ENCODE measurements at places on chromosomes 1 and 21.

GRCh38 chr1:65471861-65472332 is 51.4 kb downstream of the LEPR start:
- DNase-seq, result no peak

- no peak for DNase-seq
Measured at GRCh38 chr21:28801906-28802305, 190.8 kb downstream of the LTN1 start.

GRCh38 chr1:28340221-28340974 is 11.6 kb downstream of the MED18 start:
- DNase-seq, result no peak

DNA sequence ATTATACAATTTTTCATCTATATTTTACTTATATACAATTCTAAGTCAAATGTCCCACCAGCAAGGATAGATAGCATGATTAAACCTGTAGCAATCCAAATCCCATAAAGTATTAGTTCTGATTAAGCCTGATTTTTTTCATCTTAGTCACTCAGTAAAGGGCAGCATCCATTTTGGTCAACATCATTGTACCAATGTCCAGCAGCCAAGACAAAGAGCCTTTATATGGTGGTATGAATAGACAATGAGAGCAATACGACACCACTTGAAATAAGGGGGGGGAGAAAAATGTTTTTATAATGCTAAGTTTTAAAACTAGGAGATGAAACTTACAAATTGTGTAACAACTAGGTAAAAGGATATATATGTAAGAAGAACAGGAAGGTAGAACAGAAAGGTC is 7.4 kb downstream of the ZNF644 start:
- DNase-seq, result no peak

DNA sequence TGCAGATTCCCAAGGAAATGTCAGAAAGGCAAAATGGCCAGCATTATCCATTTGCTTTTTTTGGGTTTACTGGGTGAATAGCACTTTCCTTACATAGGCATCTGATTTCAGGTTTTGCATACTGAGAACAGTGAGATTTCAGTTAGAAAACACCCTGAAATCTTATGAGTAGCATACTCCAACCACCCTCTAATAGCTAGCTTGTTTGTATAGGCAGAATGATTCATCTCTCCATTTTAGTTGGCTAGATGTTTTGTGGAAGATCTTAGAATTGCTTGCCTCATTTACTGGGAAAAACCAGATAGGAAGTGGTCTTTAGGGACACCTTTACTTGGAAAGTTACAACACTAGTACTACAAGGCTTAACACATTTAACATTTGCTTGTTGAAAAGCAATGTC is 10.4 kb downstream of the KYAT3 start:
- no peak for DNase-seq

DNA sequence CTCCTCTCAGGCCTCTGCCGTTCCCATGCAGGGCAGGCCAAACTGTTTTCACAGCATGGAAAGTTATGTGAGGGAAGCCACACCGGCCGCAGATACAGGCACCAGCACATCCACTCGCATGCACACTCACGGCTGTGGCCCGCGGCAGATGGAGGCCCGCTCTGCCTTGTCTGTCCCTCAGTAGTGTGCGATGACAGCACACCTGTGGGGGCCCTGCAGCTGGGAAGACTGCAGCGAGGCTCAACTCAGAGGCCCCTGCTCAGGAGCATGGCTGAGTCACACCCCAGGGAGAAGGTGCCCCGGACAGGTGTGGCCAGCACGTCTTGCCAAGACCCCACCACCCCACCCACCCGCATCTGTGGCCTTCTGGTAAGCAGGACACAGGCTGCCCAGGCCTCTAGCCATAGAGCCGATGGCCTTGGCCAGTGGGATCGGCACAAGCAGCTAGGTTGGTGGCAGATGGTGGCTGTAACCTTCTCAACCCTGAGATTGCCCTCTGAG is 1.3 kb upstream of the UBE2J2 start:
- DNase-seq, result no peak

GRCh38 chr1:182646739-182647138 is 37.6 kb downstream of the RGS8 start:
- no peak for DNase-seq

- DNase-seq, result no peak
Measured at GRCh38 chr1:220389634-220390033, 117.4 kb upstream of the RAB3GAP2 start.

DNA sequence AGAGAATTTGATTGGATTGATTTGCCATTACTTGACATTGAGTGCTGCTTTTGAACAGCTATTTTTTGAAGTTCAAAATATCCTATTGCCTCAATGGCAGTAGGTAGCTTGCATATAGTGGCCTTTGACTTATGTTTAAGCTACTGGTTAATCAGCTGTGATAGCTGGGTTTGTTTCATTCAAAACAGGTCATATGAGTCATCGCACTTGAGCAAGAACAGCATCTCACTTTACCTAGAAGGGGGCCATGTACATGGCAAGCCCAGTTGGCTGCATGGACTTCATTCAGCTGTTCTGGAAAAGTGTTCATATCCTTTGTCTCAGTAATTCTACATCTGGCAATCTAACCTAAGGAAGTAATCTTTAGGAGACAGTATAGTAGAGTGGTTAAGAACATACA is 29.0 kb upstream of the ARID1A start:
- DNase-seq, result no peak

DNA sequence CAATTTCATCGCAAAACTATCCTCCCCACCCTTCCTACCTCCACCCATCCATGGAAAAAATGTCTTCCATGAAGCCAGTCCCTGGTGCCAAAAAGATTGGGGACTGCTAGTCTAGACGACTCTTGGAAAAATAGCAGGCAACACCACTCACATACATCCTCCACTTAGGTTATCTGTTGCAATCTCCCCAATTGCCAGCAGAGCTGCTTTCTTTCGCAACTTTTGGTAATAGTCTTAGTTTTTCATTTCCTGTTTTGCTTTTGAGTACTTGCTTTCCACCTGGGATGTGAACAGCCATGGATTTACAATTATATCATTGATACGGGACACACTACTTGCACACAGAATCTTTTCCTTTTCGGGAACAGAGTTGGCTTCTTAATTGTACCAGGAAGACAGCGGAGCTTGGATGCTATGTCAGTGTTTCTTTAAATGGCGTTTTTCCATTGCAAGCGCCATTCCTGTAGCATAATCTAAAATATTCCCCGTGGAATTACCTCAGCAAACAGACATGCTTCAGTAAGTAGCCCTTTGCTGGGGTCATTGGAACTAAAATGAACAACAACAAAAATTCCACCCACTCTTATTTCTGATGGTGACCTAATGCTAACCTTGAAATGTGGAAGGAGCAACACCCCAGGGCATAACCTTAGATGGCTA is 183.3 kb upstream of the ADGRL2 start:
- DNase-seq, result peak; percentile 19

GRCh38 chr21:30434033-30434631 is 4.1 kb downstream of the KRTAP13-4 start:
- DNase-seq, result peak; percentile 65

DNA sequence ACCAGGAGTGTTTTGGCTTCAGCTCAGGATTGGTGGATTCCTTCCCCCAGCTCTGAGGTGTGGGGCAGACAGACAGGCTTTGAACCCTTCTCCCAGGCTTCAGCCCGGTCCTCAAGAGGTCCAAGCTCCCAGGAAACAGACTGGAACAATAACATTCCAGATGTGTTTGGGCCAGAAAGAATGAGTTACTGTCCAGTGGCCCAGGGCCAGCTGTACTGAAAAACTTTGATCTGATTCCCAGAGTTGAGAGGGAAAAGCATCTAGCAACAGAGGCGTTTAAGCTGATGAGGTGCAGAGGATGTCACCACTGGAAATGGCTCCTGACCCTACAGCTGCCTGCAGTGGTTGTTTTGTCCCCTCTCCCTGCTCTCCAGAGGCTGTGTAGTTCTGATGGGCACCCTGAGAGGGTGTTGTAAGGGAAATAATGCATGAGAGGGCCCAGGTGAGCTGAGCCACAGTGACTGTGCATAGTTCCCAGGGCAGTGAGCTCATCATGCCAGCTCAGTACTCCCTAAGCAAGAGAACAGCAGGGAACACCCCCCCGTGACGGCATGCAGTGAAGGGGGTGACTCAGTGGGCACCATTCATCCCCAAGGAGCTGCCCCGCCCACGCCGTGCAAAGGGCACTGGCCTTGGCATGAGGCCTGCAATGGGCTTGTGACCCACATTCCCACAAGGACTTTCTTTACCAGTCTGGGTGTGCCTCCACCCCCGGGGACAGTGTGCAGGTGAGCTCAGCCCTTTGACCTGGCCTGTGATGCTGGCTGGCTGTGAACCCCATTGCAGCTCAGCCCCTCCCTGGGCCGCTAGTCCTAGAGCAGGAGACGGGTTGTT is 13.8 kb upstream of the SFN start:
- DNase-seq, result no peak

- DNase-seq, result no peak
Measured at GRCh38 chr21:45467221-45467779, 62.3 kb downstream of the COL18A1 start.

DNA sequence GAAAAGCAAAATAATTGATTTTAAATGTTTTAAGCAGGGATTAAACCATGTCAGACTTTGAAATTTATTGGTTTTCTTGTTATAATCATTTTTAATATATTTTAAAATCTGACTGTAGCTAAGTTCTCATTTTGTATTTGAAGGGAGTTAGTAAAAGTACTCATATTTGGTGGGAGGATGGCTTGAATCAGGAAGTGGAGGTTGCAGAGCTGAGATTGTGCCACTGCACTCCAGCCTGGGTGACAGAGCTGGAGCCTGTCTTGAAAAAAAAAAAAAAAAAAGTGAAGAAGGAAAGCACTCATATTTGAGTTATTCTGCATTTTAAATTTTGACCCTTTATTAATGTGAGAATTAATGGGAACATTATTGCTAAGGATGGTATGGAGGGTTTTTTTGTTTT is 106.0 kb downstream of the RABGAP1L start:
- DNase-seq, result peak; percentile 9

GRCh38 chr1:29591601-29592260 is 355.4 kb downstream of the PTPRU start:
- no peak for DNase-seq

GRCh38 chr1:85280636-85281035 is 4.2 kb upstream of the BCL10 start:
- no peak for DNase-seq

DNA sequence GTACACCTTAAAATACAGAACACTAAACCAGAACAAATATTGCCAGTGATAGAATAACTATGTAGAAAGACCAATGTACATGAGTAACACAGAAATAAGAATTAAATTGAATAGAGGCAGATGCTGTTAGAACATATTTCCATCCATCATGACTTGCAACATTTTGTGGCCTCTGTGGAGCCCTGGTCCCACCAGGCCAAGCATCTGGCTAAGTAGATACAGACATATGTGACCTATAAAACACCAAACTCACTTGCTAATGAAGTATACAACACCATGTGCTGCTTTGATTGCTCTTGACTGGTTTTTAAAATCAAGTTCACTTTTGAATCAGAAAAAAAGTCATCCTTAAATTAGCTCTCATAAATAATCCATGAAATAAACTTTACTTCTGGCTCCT is 20.5 kb downstream of the SLC19A2 start:
- peak; percentile 71 for DNase-seq

- no peak for DNase-seq
Measured at GRCh38 chr1:173423291-173423690, 53.8 kb upstream of the PRDX6 start.

DNA sequence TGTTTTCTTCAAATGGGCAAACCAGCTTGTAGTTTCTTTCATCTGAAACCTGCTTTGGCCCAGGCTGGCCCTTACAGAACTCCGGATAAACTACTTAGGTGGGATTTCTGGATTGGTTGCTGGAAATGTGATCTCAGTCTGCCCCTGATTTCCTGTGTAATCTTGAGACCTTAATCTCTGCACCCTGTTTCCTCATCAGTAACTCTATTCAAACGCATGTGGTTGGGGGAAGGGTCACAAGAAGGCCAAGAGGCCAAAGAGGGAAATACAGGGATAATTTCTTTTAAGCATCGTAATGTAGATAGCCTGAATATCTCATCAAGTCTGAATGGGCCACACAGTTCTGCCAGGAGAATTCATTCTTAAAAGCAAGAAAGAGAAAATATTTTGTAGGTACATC is 483.6 kb downstream of the LTN1 start:
- DNase-seq, result peak; percentile 7

DNA sequence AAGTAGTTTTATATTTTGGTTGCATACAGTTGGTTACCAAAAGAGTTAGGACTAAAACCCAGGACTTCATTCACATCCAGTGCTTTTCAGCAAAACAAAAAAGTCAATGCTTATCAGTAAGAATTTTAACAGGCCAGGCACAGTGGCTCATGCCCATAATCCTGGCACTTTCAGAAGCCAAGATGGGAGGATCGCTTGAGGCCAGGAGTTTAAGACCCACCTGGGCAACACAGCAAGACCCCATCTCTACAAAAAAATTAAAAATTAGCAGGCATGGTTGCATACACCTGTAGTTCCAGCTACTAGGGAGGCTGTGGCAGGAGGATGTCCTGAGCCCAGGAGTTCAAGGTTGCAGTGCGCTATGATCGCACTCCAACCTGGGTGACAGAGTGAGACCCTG is 47.3 kb downstream of the AKT3 start:
- no peak for DNase-seq

- DNase-seq, result no peak
Measured at GRCh38 chr1:199776768-199777497, 250.6 kb upstream of the NR5A2 start.

DNA sequence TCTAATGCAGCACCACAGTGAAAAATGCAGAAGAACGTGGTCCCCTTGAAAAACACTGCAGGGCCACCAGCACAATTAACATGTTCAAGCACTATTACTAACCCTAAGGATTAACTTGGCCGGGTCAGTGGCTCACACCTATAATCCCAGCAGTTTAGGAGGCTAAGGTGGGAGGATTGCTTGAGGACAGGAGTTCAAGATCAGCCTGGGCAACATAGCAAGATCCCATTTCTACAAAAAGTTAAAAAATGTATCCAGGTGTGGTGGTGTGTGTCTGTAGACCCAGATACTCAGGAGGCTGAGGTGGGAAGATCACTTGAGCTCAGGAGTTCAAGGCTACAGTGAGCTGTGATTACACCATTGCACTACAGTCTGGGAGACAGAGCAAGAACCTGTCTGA is 2.9 kb downstream of the ARNT start:
- no peak for DNase-seq

DNA sequence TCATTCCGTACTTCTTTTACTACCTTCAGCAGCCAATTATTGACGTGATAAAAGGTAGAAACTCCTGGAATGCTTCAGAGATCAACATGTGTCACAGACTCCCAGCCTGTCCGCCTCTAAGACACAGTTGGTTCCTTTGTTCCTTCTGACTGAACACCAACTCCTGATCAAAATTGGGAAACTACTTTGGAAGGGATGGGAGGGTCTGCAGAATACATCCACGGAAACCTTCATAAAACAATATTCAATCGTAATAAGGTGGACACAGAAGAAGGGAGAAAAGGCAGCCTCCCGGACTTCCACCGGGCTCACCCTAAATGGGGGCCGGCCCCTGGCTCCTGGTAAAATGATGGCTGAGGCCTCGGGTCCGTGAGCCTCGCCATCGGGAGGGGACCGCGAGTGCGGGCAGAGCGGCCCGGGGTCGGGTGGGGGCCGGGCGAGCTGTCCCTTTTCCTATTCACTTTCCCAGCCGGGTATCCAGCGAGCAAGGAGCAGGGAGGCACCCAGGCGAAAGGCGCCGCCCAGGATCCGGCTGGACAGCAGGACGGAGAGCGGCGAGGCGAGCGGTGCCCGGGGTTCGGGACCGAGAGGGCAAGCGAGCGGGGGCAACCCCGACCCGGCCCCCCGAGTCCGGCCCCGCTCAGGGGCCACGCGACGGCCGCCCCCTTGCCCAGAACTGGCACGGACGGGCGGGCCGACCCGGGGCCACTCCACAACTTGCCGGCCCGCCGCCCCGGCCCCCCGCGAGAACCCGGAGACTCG is 805 bp downstream of the NRIP1 start:
- no peak for DNase-seq

All from hematopoietic multipotent progenitor cell treated with erythropoietin and hydrocortisone succinate and interleukin-3 and kit ligand, for 4 days (in vitro differentiated cells).